ENCODE measurements at places on chromosomes 2 and 18.

GRCh38 chr2:12896318-12896982 is 179.7 kb downstream of the TRIB2 start:
- no peak for DNase-seq

DNA sequence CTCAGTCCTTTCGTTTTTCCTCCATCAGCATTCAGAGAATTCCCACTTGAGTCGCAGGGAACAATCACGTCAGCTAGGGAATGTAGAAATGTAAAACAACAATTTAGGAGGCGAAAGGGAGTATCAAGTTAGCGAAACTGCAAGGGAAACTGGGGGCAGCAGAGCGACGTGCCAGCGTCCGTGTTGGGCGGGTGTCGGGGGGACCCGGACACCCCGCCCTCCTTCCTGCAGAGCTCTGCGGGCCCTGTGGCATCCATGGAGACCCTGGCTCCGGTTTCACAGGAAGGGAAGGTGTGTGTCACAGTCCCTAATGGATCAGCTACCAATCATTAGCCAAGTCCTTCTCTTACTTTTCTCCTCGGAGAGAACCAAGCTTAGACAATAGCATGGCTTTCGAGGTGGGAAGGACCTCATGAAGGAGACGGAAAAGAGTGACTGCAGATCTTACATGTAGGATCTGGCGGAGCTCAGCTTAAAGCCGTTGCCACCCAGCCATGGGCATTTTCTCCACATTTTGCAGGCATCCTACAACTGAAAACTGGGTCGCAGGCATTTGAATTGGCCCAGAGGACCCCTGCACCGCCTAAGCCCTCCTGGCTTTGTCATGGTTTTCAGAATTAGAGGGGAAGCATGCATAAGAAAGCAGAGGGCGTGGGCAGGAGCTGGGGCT is 33.7 kb downstream of the SOX11 start:
- DNase-seq: no peak

DNA sequence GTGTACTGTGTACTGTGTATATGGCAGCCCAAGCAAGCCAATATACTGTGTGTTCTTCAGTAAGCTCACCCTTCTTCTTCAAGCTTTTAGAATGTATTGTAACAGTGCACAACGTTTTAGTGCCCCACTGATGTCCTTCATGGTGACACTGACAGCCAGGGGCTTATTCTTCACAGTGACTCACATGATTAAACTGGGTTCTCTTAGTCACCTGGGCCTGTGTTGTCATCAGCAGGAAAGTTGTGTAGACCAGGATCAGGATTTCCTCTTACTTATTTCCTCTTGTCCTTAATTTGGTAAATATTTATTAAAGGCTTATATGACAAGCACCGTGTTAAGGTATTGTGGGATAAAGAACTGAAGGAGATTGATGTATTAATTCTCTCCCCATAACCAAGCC is 67.9 kb upstream of the THOC1 start:
- DNase-seq: no peak

- no peak for DNase-seq
These were observed 69.1 kb upstream of the AMMECR1L start for GRCh38 chr2:127954857-127955256.

DNA sequence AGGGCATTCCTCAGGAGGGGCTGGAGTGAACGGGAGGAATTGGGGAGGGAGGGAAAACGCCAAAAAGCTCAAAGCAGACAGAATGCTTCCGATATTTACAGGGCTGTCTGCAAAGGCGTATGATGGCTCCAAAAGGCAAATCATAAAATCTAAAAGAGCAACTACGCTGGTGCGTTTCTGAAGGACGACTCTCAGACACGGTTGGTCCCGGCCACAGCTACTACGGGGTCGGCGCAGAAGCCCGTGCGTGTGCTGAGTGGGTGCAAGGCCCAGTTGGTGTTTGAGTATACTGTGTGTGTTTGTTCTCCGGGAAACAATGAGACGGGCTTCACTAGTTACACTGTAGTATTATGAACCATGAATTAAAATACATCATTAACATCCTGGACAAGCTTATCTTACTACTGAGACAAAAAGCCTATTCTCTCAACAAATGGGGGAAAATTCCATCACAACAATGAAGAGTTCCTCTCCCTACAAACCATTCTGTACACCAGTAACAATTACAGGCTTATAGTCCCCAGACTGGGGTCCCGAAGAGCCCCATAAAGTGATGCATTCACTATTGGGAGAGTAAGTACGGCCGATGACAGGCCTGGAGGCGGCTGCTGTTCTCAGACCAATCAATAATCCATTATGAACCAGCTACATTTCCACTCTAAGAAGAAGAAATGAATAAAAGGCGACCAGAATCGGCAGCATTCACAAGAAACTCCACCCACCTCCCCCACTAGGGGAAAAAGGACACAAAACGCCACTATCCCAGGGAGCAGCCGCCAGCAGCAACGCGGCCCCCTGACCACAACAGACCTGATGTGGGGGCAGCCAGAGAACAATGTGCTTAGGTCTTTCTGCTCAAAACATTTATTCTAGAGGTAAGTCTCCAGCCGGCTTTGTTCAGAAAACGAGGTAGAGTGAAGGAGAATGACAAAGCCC is 43.4 kb downstream of the ZNF516 start:
- DNase-seq: no peak

GRCh38 chr2:227103583-227103982 is 60.4 kb downstream of the COL4A4 start:
- DNase-seq: no peak

GRCh38 chr18:50866765-50867164 is 12.2 kb upstream of the ME2 start:
- peak; percentile 6 for DNase-seq

DNA sequence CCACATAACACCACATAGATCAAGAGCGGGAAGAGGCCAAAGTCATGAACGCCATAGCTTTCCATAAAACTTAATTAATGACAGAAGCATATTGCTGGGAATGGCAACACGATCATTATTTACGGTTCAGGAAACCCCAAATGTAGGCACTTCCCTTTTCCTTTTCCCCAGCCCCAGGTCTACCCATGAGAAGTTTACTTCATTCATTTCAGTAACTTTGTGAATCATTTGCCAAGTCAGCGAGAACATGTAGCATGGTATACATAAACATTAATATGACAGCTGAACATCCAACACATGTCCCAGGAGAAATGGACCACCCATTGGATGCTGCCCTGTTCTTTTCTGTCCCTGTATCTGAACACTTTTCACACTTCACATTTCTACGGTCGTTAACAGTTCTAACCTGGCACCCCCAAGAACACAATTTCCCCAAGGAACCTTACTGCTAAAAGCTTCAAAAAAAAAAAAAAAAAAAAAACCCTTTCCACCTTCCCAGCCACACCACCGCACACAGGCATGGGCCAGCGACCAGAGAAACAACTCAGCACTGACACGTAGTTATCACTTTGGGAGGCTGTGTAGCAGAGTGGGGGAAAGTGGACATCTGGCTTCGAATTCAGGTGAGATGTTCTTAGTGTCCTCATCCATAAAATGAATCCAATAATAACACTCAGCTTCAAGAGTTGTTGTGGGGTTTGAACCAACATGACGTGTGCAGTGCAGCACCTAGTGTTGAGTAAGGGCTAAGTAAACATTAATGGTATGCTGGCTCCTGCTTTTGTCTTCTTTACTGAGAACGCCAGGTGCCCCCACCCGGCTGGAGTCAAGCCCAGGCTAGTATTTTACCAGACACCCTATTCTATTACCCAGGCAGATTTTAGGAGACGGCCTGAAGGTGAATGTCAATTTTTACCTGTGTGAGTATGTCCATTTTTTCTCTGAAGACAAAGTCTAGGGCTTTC is 371.5 kb downstream of the LNPK start:
- DNase-seq: no peak

GRCh38 chr2:118994778-118995177 is 52.8 kb downstream of the MARCO start:
- DNase-seq: no peak

DNA sequence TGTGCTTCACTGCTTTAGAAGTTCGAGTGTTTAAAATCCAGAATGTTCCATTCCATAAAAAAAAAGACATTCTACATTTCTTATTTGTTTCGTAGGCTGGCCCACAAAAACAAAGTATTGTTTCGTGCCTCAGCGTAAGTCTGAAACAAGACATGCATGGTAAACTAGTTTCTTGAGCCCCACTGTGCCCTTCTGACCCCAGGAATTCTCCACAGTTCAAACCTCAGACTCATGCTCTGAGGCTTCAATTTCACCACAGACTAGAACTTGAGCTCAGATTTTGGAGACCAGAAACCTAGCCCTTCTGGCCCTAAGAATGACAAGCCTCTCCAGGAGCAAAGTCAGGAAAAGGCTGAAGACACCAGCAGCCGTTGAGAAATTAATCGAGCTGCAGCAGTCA is 151.5 kb downstream of the SLC8A1 start:
- no peak for DNase-seq

DNA sequence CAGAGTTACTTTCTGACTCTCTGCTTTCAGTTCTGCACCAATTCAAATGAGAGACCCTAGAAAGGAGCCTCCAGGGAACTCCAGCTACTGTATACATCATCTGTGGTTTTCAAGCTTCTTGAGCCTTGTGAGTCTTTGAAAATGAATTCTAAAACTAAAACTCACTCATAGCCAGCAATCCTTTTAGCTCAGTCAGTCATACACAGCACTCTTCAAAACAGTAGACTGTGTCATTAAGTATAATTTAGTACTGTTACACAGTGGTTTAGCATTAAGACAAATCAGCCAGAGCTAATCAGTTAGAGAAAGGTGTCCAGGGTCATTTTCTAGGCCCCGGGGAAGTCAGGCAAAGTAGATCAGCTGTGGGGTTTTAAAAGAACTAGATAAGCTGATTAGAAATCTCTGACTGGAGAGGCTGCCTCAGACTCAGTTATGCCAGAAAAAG is 322.1 kb upstream of the THUMPD2 start:
- no peak for DNase-seq

DNA sequence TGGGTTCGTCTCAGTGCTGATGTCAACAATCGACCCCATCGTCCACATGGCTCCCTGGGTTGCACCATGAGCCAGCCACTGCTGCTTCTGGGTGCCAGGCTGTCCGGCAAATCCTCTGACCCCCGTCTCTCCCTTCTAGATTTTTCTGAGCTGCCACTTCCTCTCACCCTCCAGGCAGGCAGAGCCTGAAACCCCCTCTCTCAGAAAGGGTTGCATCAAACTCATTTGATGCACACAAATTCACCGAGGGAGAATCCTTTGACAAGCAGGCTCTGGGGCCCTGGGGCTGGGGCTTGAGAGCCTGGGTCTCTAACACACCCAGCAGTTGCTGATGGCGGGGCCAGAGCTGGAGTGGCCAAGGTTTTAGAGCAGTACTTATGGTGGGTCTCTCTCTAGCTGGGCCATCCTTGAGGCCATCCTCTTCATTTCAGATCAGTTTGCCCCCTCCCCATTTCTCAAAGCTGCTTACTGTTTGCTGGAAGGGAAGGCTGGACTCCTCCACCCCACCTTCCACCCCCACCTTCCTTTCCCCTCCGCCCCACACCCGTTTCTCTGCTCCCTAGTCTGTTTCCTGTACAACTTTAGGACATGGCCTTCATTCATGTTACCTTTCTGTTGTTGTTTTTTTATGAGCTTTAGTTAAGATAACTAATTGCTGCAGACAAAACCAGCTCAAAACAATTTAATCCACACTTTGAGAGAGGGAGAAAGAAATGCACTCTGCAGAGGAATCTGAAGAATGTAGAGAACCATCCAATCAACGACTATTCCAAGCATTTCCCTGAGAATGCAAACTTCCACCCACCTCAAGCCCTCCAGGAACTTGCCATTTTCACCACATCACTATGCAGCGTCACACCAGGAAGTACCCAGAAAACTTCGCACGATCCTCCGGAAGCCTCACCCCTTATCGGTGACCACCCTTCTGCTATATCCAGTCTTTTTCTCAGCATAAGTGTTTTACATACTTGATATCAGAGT is 69.5 kb downstream of the ARL4C start:
- DNase-seq: peak; percentile 14

- no peak for DNase-seq
These were observed 70.1 kb upstream of the NEDD4L start for GRCh38 chr18:57973889-57974288.

GRCh38 chr2:230327418-230328154 is 593 bp downstream of the SP140L start:
- DNase-seq: peak; percentile 47

All from T-helper 2 cell (primary cell).